ENCODE measurements at places on chromosomes 4 and X.

DNA sequence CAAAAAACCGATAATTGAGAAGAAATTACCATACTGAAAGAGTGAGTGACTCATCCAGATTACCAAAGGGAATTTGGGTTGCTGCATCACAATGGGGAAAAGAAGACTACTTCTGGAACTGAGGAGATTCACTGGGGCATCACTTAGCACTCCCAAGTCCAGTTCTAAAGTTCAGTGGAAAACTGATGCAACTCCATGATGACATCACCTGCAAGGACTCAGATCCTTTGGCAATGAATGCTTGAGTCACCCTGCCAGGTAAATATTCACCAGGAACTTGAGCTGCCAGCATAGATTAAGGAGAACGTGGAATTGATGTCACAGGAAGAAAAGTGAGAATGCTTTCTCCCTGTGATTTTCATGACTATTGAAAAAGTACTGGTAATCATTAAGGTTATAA lies 32.0 kb upstream of the SMIM10L2A start:
- no peak for DNase-seq

- DNase-seq = no peak
Measured at GRCh38 chr4:141081921-141082395, 51.3 kb downstream of the RNF150 start.

DNA sequence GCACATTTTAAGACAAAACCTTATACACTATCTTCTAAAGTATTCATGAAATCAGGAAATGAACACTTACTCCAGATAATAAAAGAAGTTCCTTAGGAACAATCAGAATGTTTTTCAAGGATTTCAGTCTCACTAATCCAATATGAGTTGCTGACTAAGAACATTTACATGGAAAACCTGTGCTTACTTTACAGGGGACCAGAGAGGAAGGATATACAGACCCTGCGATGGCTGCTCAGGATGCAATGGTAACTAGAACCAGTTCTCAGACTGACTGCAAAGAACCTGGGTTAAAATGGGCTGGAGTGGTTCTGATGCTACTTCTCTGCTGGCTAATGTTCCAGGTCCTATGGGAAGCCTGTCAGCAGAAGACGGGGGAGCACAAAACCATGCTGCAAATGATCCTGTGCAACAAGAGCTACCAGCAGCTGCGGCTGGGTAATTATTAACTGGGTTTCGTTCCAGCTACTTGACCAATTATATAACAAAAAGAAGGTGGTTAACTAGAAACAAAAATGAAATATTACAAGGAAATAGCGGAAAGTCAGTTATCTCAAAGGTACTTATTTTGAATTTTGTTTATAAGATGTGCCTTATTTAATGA lies 85.3 kb downstream of the ANXA10 start:
- DNase-seq = no peak

- no peak for DNase-seq
Measured at GRCh38 chrX:53262189-53262917, 19.0 kb downstream of the IQSEC2 start.

GRCh38 chr4:163092093-163092492 lies 74.6 kb downstream of the NAF1 start:
- no peak for DNase-seq

DNA sequence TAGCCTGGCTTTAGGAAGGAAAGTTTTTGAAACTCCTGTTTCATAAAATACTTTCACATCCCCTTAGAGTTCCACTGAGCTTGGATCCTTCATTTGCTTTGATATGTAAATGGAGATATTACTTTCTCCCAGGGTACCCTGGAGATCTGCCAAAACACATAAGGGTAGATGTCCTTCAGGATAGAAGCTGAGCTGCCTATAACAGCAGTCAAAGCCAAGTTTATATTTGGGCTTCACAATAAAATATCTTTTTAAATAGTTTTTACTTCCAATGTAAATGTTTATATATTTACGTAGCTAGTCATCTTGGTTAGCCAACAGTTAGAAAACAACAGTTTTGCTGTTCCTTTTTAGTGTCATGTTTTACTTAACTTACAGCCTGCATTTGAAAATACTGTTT lies 742.3 kb upstream of the POU3F4 start:
- DNase-seq = no peak

DNA sequence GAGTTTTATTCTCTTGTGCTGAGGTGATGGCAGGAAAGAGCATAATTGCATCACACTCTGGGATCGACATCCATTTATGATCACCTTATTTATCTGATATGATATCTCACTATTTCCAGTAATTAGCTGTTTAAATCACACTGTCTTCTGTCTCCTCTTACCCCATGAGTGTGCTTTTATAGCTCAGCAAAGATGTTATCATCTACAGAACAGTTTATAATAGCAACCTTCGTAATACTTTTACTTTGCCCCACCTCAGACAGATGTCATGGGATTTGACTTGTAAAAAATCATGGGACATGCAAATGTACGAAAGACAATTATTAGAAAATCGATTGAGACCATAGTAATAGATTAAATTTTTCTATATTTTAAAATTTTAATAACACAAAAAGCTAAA lies 1122.3 kb upstream of the PCDH10 start:
- no peak for DNase-seq

DNA sequence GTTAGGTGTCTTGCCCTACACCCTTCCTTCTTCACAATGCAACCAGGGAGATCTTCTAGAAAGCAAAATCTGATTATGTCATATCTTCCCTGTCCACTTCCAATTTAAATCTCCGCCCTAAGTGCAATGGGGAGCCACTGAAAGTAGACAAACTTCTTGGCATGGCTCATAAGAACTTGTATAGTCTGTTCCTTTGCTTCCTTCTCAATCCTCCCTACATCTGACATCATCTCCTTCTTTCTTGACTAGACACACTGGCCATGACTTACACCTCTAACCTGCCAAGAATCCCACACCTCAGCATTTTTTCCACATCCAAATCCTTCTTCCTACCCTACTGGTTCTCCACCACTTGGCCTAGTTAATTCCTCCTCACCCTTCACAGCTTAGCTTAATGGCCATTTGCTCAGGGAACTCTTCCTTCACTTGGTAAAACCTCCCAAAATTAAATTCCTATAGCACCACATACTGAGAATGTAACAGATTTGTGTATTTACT lies 55.1 kb downstream of the NCAPG start:
- DNase-seq = no peak

DNA sequence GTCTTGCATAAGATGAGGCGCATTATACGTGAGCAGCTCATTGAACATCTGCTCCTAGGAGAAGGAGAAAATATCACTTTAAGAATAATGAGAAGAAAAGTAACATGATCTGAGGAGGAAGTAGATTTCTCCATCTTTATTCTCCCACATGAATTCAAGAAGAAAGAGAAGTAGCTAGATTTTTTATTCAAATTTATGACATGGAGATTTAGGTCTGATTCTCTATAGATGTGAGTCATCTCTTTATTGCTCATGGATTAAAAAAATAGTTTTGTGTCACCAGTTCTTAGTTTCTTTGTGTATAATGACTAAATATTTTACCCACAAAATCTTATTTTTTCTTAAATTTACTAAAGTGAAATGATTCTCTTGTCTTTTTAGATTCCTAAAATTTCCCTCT lies 40.4 kb downstream of the HPGDS start:
- DNase-seq = no peak

- no peak for DNase-seq
Measured at GRCh38 chrX:154025230-154025629, 5.5 kb upstream of the IRAK1 start.
